ENCODE measurements at places on chromosomes 7 and 10. TPM values are rescaled to one million over a fixed set of nuclear protein-coding genes. Genes with fewer than 3 reads are reported as not detected.

Gene DYDC2
- not detected for total RNA-seq

Gene GDF2
- total RNA-seq: not detected

Gene BRAT1
- total RNA-seq: 120 TPM

Gene SLC26A4
- not detected for total RNA-seq

Gene ETV1
- 2.0 TPM for total RNA-seq

Gene NUTM2A
- 2.7 TPM for total RNA-seq

Gene SPAM1
- total RNA-seq: not detected

Gene AGAP4
- 43.8 TPM for total RNA-seq

Gene KEL
- not detected for total RNA-seq

Gene PRLHR
- total RNA-seq: not detected

Gene ANKRD7
- not detected for total RNA-seq

DNA sequence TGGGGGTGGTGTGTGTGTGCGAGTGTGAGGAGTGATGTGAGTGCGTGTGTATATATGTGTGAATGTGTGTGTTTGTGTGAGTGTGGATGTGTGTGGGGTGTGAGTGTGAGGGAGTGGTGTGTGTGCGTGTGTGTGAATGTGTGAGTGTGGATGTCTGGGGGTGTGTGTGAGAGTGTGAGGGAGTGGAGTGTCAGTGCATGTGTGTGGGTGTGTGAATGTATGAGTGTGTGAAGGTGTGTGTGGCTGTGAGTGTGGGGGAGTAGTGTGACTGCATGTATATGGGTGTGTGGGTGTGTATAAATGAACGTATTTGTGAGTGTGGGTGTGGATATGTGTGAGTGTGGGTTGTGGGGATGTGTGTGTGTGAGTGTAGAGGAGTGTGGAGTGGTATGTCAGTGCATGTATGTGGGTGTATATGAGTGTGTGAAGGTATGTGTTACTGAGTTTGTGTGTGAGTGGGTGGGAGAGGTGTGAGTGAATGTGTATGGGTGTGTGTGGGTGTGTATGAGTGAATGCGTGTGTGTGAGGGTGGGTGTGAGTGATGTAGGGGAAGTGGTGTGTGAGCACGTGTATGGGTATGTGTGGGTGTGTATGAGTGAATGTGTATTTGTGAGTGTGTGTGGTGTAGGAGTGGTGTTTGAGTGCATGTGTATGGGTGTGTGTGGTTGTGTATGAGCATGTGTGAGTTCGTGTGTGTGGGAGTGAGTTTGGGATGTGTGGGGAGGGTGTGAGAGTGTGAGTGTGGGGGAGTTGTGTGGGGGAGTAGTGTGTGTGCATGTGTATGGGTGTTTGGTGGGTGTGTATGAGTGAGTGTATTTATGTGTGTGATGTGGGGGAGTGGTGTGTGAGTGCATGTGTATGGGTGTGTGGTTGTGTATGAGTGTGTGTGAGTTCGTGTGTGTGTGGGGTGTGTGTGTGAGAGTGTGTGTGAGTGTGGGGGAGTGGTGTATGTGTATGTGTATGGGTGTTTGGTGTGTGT, 28.5 kb upstream of the NUB1 start:
- no peak for DNase-seq
- no peaks in the 10 kb centered on the region for H3K36me3 ChIP-seq
- no peaks in the 10 kb centered on the region for H3K27me3 ChIP-seq
- H3K4me1 ChIP-seq: no peaks in the 10 kb centered on the region
- no peak overlapping the region for H3K4me3 ChIP-seq

GRCh38 chr10:120961795-120962755, 110.9 kb downstream of the WDR11 start:
- no peak overlapping the region for H3K4me3 ChIP-seq
- DNase-seq: no peak

- H3K27me3 ChIP-seq: no peaks in the 10 kb centered on the region
- no peaks in the 10 kb centered on the region for H3K4me1 ChIP-seq
- H3K27ac ChIP-seq: no peak overlapping the region
- DNase-seq: no peak
These were observed 186.5 kb downstream of the ADK start for GRCh38 chr10:74337330-74338016.

GRCh38 chr7:155802906-155803417, 9.3 kb downstream of the SHH start:
- H3K4me3 ChIP-seq: peak overlapping the region; percentile 33
- H3K36me3 ChIP-seq: no peaks in the 10 kb centered on the region

- DNase-seq: no peak
- H3K4me1 ChIP-seq: peaks cover 10% of the 10 kb centered on the region
- no peak overlapping the region for H3K27ac ChIP-seq
These were observed 155.0 kb downstream of the SKAP2 start for GRCh38 chr7:26709210-26709990.

DNA sequence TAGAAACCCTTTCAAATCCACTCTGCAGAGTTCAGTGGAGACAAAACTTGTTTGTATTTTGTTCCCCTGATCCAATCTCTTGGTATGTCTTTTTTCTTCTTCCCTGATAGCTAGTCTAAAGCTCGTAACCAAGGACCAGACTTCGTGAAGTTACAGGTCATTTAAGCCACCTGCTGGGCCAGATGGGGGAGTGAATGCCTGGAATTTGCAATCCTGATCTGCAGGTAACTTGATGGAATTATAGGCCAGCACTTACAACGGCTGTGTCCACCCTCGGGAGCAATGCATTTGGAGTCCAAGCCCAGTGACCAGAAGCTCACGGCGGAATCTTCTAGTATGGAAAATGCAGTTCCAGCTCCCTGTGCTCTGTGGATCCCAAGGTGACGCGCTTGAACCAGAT, 566.9 kb downstream of the TCERG1L start:
- H3K27ac ChIP-seq: no peak overlapping the region
- H3K4me3 ChIP-seq: no peak overlapping the region
- DNase-seq: no peak
- H3K27me3 ChIP-seq: no peaks in the 10 kb centered on the region
- no peaks in the 10 kb centered on the region for H3K36me3 ChIP-seq

DNA sequence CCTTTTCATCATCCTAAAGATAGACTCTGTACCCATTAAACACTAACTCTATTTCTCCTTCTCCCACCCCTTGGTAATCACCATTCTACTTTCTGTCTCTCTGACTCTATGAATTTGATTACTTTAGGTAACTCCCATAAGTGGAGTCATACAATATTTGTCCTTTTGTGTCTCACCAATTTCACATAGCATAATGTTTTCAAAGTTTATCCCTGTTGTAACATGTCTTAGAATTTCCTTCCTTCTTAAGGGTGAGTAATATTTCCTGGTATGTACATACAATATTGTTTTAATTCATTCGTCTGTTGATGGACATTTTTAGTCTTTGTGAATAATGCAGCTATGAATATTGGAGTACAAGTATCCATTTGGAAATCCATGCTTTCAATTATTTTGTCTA, 50.9 kb upstream of the CDCA7L start:
- H3K36me3 ChIP-seq: no peaks in the 10 kb centered on the region
- DNase-seq: no peak
- H3K27ac ChIP-seq: no peak overlapping the region

DNA sequence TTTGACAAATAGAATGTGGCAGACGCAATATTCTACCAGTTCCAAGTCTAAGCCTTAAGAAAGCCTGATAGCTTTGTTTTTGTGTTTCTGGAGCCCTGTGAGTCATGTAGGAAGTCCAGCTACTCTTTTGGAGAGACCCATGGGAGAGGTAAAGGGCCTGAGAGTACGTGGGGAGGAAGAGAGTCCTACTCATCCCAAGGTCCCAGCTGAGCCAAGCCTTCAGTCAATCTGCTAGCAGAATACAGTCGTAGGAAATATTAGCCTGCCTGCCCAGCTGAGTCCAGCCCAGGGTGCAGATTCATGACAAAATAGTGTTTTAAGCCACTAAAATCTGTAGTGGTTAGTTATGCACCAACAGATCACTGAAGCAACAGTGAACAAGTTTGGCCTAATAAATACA, 9.0 kb upstream of the GNA12 start:
- no peaks in the 10 kb centered on the region for H3K27me3 ChIP-seq
- H3K36me3 ChIP-seq: no peaks in the 10 kb centered on the region
- no peak for DNase-seq
- no peak overlapping the region for H3K4me3 ChIP-seq
- no peaks in the 10 kb centered on the region for H3K4me1 ChIP-seq

GRCh38 chr10:3635211-3635671, 149.8 kb downstream of the KLF6 start:
- no peaks in the 10 kb centered on the region for H3K27me3 ChIP-seq
- no peak overlapping the region for H3K27ac ChIP-seq
- DNase-seq: no peak
- no peak overlapping the region for H3K4me3 ChIP-seq
- H3K36me3 ChIP-seq: no peaks in the 10 kb centered on the region

GRCh38 chr7:127765150-127765549, 113.2 kb downstream of the SND1 start:
- H3K36me3 ChIP-seq: no peaks in the 10 kb centered on the region
- H3K27me3 ChIP-seq: no peaks in the 10 kb centered on the region
- no peak for DNase-seq
- no peak overlapping the region for H3K4me3 ChIP-seq
- H3K27ac ChIP-seq: no peak overlapping the region

- H3K4me1 ChIP-seq: no peaks in the 10 kb centered on the region
- H3K27ac ChIP-seq: no peak overlapping the region
- H3K27me3 ChIP-seq: no peaks in the 10 kb centered on the region
- H3K36me3 ChIP-seq: no peaks in the 10 kb centered on the region
- no peak for DNase-seq
- H3K4me3 ChIP-seq: no peak overlapping the region
These were observed 161.3 kb upstream of the LRRN3 start for GRCh38 chr7:110929480-110930249.

DNA sequence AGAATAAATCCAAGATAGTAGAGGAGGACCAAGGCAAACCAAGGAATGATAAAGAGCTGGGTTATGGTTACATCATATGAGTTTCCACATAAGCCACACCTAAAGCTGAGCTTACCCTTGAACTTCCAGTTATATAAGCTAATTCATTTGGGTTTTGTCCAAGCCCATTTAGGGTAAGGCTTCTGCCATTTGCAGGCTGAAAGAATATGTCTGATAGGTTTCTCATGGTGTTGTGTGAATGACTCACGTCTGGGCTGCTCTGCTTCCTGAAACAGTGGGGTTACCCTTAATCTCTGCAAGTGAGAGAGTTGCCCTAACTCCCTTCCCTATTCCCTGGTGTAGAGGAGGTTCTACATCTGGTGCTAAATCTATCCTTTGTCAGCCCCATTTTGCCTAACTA, 60.8 kb downstream of the PTTG1IP2 start:
- H3K4me1 ChIP-seq: no peaks in the 10 kb centered on the region
- no peak overlapping the region for H3K27ac ChIP-seq
- no peaks in the 10 kb centered on the region for H3K27me3 ChIP-seq
- H3K4me3 ChIP-seq: no peak overlapping the region
- no peak for DNase-seq

- H3K4me1 ChIP-seq: no peaks in the 10 kb centered on the region
- DNase-seq: no peak
- no peaks in the 10 kb centered on the region for H3K36me3 ChIP-seq
These were observed 26.1 kb upstream of the MGAM2 start for GRCh38 chr7:142085428-142085827.

GRCh38 chr7:138665249-138665648, 35.9 kb downstream of the SVOPL start:
- no peaks in the 10 kb centered on the region for H3K4me1 ChIP-seq
- no peaks in the 10 kb centered on the region for H3K27me3 ChIP-seq

- H3K4me1 ChIP-seq: no peaks in the 10 kb centered on the region
- no peaks in the 10 kb centered on the region for H3K27me3 ChIP-seq
- H3K36me3 ChIP-seq: no peaks in the 10 kb centered on the region
- no peak overlapping the region for H3K27ac ChIP-seq
These were observed 17.1 kb downstream of the ZNF485 start for GRCh38 chr10:43623351-43623750.

- H3K4me3 ChIP-seq: no peak overlapping the region
- H3K36me3 ChIP-seq: no peaks in the 10 kb centered on the region
- H3K4me1 ChIP-seq: peaks cover 4% of the 10 kb centered on the region
- H3K27me3 ChIP-seq: peaks cover 44% of the 10 kb centered on the region
- DNase-seq: no peak
These were observed 64.9 kb downstream of the CFAP46 start for GRCh38 chr10:132877473-132877872.

- H3K27ac ChIP-seq: no peak overlapping the region
- DNase-seq: no peak
- no peak overlapping the region for H3K4me3 ChIP-seq
These were observed 139.5 kb downstream of the ALOX5 start for GRCh38 chr10:45513551-45513950.

DNA sequence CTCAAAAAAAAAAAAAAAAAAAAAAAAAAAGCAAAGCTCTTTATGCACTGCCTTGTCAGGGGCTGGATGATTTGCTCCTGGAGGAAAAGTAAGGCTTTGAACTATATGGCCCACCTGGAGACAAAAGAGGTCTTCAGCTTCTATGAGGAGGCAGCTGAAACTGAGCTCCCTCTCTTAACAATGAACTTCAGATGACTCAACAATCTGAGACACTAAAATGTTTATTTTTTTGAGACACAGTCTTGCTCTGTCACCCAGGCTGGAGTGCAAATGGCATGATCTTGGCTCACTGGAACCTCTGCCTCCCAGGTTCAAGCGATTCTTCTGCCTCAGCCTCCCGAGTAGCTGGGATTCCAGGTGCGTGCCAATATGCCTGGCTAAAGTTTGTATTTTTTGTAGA, 36.7 kb downstream of the RAB19 start:
- H3K27ac ChIP-seq: no peak overlapping the region
- DNase-seq: no peak
- no peak overlapping the region for H3K4me3 ChIP-seq
- no peaks in the 10 kb centered on the region for H3K36me3 ChIP-seq
- H3K4me1 ChIP-seq: peaks cover 7% of the 10 kb centered on the region
- no peaks in the 10 kb centered on the region for H3K27me3 ChIP-seq

GRCh38 chr7:126185959-126186580, 1066.7 kb downstream of the GRM8 start:
- no peaks in the 10 kb centered on the region for H3K27me3 ChIP-seq
- H3K36me3 ChIP-seq: no peaks in the 10 kb centered on the region
- no peak for DNase-seq
- H3K4me3 ChIP-seq: no peak overlapping the region

- H3K4me3 ChIP-seq: no peak overlapping the region
- peak overlapping the region; percentile 69 for H3K27ac ChIP-seq
- H3K27me3 ChIP-seq: no peaks in the 10 kb centered on the region
These were observed 9.3 kb upstream of the IL2RA start for GRCh38 chr10:6071181-6072175.

DNA sequence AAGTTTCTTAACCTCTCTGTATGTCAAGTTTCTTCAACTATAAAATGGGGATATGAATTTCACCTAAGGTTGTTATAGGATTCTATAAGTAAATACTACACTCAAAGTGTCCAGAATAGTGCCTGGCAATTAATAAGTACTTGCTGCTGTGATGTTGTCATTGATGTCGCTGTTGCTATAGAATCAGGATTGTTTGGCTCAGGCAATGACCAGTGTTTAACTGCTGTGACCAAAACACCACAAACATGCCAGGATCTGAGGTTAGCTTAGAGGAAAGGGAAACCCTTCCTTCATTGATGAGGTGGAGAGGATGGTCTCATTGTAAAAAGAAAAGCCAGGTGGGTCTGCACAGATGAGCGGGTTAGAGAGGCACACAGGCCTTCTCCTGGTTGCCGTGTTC, 223.1 kb upstream of the INHBA start:
- H3K27ac ChIP-seq: no peak overlapping the region
- no peaks in the 10 kb centered on the region for H3K4me1 ChIP-seq
- no peaks in the 10 kb centered on the region for H3K36me3 ChIP-seq
- H3K4me3 ChIP-seq: no peak overlapping the region

GRCh38 chr10:119724593-119725516, 995 bp upstream of the INPP5F start:
- H3K36me3 ChIP-seq: no peaks in the 10 kb centered on the region
- H3K4me3 ChIP-seq: peak overlapping the region; percentile 74
- no peaks in the 10 kb centered on the region for H3K27me3 ChIP-seq
- peak overlapping the region; percentile 99 for H3K27ac ChIP-seq

GRCh38 chr7:105752671-105753275, 123.6 kb downstream of the ATXN7L1 start:
- H3K27me3 ChIP-seq: no peaks in the 10 kb centered on the region
- H3K36me3 ChIP-seq: no peaks in the 10 kb centered on the region
